Bladder microvascular endothelial cell (primary cell): ENCODE measurements at places on chromosomes 7 and 10. TPM values are rescaled to one million over a fixed set of nuclear protein-coding genes. Genes with fewer than 3 reads are reported as not detected.

The SPDYE16 gene
- total RNA-seq: under 0.01 and 0.13 TPM in 2 replicates

The CYP2W1 gene
- total RNA-seq: not detected in 2 replicates

The GRID2IP gene
- under 0.01 TPM in 1 of 2 replicates, not detected in the other for total RNA-seq

The CALHM3 gene
- not detected in 2 replicates for total RNA-seq

The MRPL43 gene
- total RNA-seq: 38.6 and 48.6 TPM in 2 replicates
